Cardiac fibroblast (primary cell): ENCODE measurements at places on chromosomes 7 and 10.
A peak's percentile ranks its signal among the peaks of the same experiment; 100 is the strongest.

- DNase-seq, result no peak
These were observed 12.2 kb upstream of the ZNF488 start for GRCh38 chr10:47396311-47396717.

DNA sequence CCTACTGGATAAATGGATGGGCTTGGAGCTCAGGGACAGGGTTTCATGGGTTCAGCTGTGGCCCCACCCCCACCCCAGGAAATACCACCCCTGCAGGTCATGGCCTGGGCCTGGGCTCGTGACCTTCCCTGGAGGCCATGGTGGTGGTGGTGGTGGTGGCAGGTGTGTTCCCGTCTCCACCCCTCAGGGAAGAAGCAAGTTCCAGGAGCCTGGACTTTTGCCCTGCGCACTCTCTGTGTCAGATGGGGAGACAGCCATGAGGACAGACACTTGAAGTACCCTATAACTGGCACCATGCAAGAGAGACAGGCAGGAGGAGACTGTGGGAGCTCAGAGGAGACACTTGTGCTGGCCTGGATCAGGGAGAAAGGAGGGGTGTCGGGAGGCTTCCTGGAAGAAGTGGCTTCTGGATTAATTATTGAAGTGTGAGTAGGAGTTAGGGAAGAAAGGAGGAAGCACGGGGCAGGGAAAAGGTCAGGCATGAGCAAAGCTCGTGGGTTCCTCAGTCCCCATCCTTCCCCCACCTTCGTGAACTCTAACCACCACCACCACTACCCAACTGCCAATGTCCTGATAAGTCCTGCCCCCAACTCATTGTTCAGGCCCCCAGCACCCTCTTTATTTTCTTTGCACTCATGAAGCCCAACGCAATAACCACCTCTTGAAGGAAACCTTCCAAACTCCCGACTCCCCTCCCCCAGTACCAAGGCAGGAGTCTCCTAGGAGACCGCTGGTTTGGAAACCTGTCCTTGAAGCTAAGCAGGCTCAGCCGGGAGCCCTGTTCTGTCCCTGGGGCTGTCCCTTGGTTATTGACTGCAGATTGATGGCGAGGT lies 8.9 kb downstream of the SH2B2 start:
- DNase-seq, result no peak

GRCh38 chr10:49138361-49138891 lies 4.6 kb upstream of the FAM170B start:
- peak; percentile 21 for DNase-seq

DNA sequence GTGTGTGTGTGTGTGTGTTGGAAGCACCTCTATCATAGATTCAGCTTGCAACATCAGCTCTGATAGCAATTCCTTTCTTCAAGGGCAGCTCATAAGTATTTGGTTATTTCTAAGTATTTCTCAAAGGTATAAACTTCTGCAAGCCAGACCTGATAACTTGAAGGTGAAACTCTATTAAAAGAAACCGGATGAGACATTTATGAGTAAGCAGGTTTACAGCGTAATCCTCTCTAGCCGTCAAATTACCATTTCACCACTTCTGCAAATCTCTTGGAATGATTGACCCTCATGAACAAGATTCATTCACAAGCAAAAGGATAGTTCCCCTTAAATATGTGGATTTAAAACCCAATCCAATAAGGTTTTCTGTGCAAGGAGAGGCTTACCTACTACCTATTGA lies 23.1 kb downstream of the PDE1C start:
- no peak for DNase-seq

DNA sequence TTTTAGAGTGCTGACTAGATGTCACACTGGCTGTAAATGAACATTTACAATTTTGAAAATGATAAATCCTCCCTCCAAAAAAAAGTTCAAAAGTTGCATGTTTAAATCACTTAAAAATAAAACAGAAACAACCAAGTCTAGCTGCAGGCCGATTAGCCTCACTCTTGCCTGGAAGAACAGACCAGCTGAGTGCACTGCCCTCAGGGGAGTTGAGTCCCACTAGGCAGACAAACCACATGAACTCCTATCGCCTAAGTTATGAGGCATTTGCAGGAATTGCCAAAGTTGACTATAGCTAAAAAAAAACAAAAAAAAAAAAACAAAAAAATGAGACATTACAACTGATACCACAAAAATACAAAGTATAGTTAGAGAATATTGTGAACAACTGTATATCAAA lies 510.0 kb downstream of the ANKRD7 start:
- no peak for DNase-seq

DNA sequence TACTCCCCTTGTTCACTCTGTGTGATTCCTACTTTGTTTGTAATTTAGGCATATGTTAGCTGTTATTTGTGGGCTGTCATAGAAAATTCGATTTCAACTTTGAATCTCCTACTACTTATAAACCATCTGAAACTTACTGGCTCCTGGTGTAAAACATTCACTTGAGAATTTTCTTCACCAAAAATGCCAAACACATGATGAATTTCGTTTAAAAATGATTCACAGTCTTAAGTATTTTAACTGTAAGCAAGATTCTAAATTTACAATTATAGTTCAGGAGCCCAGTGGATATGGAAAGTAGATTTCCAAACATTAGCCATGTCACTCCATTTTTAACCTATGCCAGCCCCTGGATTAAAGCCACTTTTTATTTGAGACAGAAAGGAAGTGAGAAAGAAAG lies 3.1 kb downstream of the CPED1 start:
- no peak for DNase-seq

DNA sequence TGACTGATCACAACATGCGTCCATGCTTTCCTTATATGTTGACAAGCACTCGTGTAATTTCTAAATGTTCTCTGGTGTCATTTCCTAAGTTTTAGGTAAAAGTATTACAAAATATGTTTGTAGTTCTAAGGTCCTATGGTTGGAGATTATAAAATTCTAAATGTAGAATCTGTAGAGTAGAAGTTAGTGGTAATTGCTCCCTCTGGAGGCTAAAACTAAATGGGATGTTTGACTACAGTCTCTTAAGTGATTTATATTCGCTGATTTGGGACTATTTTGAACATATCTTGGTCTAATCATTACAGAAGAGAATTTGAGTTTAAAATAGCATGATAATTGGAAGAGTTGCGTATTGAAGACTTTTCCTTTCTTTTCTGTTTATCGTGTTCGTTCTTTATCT lies 74.1 kb downstream of the ZMYND11 start:
- peak; percentile 18 for DNase-seq

DNA sequence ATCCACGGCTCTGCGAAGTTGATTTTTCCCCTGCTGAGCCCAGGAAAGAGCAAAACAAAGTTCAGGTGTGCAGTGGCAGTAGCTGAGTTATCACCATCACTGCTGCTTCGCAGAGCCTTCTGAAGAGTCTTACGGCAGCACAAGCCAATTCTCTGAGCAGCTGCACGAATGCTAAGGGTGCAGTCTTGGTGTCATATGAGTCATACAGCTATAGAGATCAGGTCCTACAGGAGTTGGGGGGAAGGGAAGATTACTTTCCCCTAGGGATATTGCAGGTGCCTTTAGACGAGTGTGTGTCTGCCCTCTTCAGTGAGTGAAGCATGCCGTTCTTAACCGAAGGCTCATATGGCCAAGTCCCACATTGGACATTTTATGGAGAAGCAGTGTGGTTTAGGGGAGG lies 227.8 kb downstream of the CELF2 start:
- no peak for DNase-seq

DNA sequence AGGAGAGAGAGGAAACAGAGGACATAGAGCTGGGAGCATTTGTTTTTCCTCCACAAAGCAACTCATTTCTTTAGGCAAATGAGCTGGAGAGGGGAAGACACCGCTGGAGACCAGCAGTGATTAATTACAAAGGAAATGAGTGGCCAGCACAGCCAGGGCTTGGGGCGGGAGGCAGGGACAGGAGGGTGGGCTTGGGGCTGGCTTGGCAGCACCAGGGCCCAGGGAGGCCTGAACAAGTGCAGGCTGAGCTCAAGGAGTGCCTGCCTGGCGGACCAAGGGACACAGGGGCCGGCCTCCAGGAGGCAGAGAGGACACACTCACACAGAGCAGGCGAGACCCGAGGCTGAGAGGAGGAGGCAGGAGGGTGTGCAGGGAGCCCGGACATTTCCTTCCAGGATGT lies 149.0 kb upstream of the UNC5B start:
- no peak for DNase-seq
